ENCODE measurements at places on chromosomes 7 and 10.

GRCh38 chr7:88217675-88218428 lies 2.0 kb downstream of the SRI start:
- DNase-seq: no peak

- no peak for DNase-seq
Measured at GRCh38 chr10:17174626-17175025, 26.8 kb downstream of the TRDMT1 start.

DNA sequence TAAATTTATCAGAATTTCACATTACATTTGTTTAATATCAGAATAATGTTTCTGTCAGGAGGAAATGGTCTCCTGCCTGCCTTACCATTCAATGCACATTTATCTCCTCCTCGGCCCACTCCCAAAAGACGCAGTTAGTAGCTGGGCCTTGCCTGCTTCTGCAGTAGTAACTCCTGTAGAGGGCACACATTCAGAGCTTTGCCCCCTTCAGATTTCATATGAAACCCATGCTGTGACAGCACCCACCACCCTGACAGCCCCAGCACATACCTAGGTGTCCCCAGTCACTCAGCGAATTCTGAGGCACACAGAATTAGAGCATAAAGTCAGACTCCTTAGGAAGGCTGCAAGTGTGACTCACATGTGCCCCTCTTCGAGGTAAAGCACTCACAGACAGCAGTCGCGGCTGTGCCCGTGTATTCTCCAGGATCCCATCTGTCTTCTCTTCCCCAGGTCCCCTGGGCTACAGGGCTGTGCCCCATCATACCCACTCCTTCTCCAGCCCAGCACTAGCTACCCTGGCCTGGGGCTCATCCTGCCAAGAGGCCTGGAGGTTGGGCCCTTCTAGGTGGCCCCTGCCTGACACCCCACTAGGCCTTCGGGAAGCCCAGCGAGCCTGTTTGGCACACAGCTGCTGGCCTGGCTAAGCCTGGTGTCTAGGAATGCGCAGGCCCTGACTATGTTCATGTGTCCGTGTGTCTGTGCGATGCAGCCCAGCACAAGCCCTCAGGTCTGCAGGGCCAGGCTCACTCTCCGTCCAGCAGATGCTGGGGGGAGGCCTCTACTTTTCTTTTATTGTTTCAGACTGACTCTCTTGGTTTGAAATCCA lies 4.7 kb upstream of the DEPP1 start:
- no peak for DNase-seq

DNA sequence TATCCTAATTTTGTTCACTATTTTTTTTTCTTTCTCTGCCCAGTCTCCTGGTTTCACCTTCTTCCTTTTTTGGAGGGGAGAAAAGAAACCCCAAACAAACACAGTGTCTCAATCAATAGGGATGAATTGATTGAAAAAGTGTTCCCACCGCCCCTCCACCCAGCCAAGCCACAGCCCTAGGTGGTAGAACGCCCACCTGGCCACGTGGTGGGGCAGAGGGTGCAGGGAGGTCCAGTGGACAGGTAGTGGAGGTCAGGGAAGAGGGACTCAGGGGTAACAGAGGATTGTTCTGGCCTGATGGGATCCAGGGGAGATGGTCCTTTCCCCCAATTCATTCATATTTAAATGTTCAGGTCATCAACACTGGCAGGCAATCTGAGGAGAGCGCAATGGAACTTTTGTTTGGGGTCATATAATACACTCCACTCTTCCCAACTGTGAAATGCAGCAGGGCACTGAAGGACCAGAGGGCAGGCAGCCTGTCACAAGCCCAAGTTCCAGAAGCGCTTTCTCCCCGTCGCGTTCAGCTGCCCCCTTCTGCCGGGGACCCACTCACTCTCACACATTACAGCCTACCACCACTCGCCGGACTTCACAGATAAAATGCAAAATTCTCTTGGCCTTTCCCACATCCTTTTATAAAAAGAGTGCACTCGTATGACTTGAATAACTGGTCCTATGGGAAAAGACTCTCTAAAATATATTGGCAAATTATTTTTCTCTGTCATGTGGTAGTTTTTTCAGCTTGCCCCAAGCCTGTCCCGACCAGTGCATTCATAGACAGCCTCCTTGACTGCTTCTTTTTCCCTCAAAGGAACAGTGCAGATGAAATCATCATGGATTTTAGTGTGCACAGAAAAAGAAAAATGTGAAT lies 1.6 kb downstream of the INHBA start:
- no peak for DNase-seq

DNA sequence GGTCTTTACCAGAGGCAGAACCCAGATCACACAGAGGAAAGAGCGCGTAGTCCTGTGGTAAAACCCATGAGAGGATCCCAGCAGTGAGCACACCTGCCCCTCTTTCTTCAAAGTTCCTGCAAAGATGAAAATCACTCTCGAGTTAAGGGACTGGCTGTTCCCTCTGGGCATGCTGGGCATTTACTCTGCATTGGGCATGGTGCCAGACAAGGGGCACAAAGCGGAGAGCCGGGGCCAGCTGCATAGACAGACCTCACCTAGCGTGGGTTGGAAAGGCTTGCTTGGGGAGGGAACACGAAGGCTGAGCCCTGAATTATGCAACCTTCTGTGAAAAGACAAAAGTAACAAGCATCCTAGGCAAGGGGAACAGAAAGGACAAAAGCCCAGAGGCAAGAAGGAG lies 120.0 kb upstream of the TCERG1L start:
- DNase-seq: no peak

DNA sequence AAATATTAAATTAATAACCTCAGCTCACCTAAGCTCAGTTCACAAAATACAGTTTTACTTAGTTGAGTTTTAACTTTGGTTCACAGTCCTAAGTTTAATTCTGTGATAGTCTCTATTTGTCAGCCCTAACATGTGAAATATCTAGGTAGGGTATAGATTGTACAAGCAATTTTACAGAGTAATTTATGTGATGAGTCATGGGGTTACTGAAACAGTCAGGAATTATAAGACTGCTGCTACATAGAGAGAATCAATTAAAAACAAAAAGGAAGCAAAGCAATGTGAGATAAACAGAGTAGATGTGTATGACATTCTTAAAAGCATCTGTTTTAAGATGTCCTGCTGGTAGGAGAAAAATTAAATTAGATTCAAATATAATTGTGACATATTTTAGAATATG lies 1018.2 kb upstream of the KCND2 start:
- no peak for DNase-seq

GRCh38 chr7:34747176-34747781 lies 89.3 kb downstream of the NPSR1 start:
- no peak for DNase-seq

- DNase-seq: no peak
Measured at GRCh38 chr10:68333058-68333395, 299 bp upstream of the PBLD start.

GRCh38 chr7:130278860-130279259 lies 12.2 kb downstream of the CPA2 start:
- no peak for DNase-seq

DNA sequence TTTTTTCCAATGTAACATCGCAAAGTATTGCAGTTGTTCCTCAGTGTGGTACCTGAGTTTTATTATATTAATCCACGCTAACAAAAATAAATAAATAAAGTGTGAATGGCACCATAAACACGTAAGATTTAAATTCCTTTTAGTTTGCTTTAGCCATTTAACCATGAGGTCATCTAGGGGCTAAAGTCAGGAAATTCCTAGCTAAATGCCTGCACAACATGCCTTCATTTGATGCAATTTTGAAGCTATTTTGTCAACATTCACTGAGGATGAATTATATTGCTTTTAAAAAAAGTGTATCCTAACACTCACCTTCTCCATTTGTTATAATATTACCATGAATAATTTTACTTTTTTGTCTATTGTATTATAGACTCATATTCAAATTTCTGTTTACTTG lies 714.4 kb downstream of the GATA3 start:
- no peak for DNase-seq

DNA sequence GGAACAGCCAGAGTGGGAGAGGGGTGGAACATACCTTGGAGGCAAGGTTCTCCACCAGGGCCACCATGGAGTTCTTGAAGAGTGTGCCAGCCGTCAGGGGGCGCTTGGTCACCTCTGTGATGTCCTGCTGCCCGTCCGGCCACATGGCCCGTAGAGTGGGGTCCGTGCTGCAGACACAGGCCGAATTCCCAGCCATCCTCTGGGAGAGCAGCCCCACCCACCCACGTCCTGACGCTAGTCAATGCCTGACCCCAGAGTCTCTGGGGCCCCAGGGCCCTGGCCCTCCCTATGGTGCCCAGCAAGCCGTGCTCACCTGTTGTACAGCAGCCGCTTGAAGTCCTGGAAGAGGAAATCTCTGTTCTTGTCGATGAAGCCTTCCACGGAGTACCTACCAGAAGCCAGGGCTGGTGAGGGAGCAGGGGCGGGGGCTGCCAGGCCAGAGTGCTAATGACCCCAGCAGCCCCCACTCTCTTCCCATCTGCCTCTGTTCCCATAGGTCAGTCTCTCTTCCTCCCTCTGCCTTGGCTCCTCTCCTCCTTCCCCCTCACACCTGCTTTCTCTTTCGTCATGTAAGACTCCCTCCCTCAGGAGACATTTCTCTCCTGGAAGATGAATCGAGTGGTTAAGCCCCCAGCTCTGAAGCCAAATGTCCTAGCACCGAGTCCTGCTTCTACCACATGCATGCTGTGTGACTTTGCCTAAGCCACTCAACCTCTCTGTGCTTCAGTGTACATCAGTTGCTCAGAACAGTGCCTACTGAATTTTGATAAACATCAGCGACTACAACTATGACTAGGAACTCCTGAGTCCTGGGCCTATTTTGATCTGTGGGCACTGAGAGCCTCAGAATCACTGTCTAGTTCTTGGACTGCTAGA lies 11.0 kb downstream of the MYO1G start:
- no peak for DNase-seq

- DNase-seq: no peak
Measured at GRCh38 chr10:122357685-122358084, 16.8 kb upstream of the PLEKHA1 start.

Measured in posterior cingulate gyrus (tissue), 11 donors.